ENCODE measurements at places on chromosomes 16 and 17. TPM values are rescaled to one million over a fixed set of nuclear protein-coding genes. Genes with fewer than 3 reads are reported as not detected.

Gene PNMT
- total RNA-seq = not detected

Gene ABCA6
- total RNA-seq = 0.07 TPM

Gene CD300H
- not detected for total RNA-seq

Gene FN3K
- total RNA-seq = 1.4 TPM

Gene CFAP97D1
- not detected for total RNA-seq

Gene DUS2
- 26.6 TPM for total RNA-seq

Gene KRTAP9-3
- not detected for total RNA-seq

Gene EEF2K
- 21.4 TPM for total RNA-seq

DNA sequence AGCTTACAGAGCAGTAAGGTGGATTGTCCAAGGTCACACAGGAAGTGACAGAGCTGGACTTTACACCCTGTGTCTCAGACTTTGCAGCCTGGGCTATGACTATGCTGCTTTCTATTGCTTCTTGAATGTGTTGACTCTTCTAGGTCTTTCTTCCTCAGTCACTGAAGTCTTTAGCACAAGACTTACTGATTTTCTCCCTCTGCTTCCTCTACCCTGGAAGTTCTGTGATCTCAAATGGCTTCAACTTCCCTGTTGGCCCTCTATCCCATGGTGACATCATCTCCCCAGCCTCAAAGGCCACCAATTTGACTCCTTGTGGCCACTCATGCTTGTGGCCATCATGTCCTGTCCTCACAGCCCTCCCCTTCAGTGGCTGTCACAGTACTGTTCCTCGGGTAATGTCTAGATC is 181.3 kb downstream of the HS3ST3A1 start:
- no peak for DNase-seq

- DNase-seq = no peak
Measured at GRCh38 chr16:24671455-24671954, 57.9 kb upstream of the TNRC6A start.

DNA sequence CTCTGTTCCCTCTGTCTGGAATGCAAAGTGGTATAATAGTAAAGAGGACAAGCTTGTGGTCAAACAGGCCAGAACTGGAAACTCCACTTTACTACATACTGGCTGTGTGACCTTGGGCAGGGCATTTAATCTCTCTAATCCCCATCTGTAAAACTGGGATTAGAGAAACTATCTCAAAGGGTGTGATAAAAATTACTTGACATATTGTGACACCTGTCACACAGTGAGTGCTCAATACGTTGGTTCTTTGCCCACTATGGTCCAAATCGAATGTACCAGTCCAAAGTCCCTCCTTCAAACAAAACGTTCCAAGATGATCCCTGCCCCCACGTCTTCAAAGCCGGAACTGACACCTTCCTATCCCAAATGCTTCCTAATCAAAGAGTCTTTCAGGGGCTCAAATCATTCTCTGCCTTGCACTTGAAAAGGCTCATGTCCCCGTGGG is 734 bp downstream of the PGAP3 start:
- DNase-seq = no peak

DNA sequence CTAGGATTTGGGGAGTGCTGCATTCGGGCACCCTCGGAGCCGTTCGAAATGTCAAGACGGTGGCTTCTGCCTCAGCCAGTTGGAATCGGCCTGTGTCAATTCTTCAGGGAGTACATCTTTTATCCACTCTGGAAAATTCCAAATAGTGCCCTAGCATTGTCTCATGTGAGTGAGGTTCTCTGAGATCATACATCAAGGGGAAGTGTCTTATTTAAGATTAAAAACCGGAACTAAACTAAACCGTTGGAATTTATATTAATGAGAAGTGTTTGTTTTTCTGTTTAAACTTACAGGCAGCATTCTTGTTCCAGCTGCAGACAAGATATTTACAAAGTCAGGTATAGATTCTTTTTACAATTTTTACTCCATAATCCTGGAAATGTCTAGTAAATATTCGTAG is 56.8 kb downstream of the SLC47A1 start:
- DNase-seq = no peak

GRCh38 chr16:73355981-73356380 is 308.1 kb upstream of the ZFHX3 start:
- no peak for DNase-seq

- DNase-seq = no peak
Measured at GRCh38 chr16:17467923-17468540, 2.7 kb downstream of the XYLT1 start.
